Brain microvascular endothelial cell (primary cell): ENCODE measurements at places on chromosomes 7 and 10.
A peak's percentile ranks its signal among the peaks of the same experiment; 100 is the strongest.

DNA sequence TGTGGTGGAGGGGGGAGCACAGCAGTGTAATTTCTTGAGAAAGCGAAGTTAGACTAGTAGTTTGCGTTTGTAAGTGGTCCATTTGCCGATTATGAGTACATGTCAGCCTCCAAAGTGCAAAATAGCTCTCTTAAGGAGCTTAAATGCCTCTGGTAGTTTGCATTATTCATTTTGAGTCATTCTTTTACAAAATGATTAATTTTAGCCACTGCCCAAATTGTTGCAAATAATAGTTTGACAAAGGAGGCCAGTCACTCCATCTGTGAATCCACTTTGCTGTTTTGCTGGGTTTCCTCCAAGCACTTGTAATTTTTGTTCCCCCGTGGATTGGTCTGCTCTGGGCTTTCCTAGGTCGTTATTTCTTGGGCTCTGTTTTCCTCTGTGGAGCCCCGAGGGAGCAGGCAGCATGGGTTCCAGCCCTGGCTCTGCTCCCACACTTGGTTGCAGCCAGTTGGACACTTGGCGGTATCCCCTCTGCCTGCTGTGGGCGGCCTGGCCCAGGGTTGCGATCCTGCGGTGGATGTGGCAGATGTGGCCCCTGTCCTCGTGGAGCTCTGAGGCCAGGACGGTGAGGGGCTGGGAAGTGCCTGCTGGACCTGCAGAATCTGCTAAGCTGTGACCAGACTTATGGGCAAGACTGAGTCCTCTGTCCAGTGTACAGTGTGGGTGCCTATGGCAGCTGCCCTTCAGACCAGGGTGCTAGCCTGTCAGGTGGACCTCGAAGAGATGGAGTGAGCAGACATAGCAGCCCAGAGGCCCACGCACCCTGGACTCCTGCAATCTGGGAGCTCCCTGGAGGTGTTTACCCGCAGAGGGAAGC lies 129.1 kb upstream of the BTBD16 start:
- DNase-seq = no peak

DNA sequence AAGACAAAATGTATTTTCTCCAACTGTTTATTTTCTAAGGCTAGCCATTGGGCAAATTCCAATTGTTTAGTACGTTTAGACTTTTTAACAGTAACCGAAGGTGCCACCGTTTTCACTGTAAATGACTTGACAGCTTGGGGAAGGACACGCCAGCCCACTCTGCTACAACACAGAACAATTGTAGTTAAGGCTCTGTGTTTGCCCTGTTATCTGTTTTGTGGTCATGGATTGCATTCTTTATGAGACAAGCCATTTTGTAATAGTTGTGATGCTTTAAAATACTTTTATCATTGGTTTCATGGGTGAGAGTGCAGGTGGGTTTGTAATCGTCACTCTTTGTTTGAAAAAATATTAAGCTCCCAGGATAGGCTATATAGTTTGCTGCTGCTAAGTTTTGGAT lies 6.6 kb upstream of the PITRM1 start:
- no peak for DNase-seq

- DNase-seq = no peak
Observed at GRCh38 chr10:49689882-49690510, 10.5 kb downstream of the C10orf53 start.

- DNase-seq = no peak
Observed at GRCh38 chr7:79091661-79092060, 361.8 kb downstream of the MAGI2 start.

- DNase-seq = peak; percentile 35
Observed at GRCh38 chr7:96169439-96169838, 152.5 kb downstream of the SLC25A13 start.

DNA sequence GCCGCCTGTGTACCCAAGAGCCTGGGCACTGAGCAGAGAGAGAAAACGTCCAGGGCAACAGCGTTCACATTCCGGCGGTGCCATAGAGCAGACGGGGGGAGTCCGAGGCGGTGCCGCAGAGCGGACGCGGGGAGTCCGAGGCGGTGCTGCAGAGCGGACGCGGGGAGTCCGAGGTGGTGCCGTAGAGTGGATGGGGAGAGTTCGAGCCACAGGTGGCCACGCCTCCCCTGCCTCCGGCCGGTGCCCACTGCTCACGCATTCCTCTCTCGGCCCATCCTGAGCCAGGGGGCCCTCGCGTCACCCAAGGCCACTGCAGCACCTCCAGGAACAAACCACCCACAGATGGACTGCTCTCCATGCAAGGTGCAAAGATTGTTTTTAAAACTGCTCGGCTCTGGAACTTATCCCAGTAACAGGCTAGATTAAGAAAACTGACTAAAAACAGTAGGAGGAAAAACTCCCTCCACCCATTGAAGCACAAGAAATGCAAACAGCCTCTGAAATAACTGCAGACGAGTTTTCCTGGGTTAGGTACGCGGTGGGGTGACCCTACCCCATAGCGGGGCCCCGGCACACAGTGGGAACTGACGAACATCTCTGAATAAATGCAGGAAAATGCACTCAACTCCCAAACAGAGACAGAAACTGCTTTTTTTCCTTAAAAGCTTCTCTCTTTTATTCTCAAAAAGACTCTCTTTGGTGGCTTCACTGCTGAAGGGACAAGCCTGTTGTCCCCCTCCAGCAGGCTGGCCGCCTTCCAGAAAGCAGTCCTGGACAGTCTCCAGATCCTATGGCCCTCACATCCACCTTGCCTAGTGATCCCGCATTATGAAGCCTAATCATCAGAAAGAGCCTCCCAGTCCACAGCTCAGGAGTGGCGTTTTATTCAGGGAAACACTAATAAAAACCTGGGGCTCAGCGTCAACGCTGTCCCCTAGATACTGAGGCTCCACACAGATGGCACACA lies 55.9 kb downstream of the DIP2C start:
- no peak for DNase-seq

- no peak for DNase-seq
Observed at GRCh38 chr10:33521062-33521461, 186.6 kb upstream of the NRP1 start.

- peak; percentile 89 for DNase-seq
Observed at GRCh38 chr10:21372651-21373410, 152.7 kb downstream of the SKIDA1 start.
